CD14-positive monocyte (primary cell): ENCODE measurements at places on chromosomes 2 and 18.

DNA sequence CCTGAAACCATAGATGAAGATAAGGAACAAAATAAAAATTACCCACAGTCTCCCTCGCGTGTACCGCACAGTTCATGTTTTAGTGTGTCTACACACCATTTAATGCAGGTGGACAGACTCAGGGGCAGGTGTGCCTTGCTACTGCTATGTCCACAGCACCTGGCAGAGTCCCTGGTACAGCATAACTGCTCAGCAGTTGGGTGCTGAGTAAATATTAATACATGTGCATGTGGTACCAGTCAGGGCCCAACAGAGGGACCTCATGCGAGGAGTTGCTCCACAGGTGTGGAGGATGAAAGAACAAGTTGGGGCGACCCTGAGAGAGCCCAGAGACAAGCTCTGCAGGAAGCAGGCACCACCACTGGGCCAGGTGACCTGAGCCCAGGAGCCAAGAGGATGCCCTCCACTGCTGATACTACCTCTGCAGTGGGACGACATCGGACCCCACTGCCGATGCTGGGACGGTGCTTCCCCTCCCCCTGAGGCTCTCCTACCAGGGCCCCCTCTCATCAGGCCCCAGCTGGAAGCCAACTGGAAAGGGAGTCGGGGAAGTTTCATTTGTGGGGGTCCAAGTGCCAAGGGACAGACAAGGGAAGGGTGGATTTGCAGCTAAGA is 100.8 kb downstream of the NEDD4L start:
- DNase-seq = no peak

DNA sequence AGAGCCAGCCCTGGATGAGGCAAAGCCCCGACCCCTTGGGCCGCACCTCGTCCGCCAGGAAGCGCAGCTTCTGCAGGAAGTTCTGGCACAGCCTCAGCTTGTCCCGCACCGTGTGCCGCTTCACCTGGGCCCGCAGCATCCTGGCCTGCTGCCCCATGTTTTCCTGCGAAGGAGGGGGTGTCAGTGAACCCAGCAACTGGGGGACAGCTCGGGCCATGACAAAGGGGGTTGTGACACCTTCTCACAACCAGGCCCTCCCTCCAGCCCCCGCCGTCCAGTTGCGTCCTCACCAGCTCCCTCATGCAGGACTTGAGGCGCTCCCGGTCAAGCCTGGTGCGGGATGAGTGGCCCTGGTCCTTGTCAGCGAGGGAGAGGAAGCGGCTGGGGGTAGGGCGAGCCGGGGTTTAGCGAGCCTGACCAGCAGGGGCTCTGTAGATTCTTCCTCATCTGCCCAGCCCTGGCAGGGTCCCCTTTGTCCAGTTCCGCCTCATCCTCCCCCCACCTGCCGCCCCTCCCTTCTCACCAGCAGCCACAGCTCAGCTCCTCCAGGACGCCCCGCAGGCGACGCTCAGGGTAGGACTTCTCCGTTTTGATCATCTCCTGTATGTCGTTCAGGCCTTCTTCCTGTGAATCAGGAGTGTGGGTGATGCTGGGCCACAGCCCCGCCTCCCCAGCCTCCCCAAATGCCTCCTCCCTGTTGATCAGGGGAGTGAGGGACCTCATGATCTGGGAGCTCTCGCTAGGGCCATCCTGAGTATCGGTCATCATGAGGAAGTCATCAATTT is 606 bp downstream of the OTOF start:
- no peak for DNase-seq

GRCh38 chr2:241376808-241377207 is 20.7 kb downstream of the FARP2 start:
- DNase-seq = no peak

- no peak for DNase-seq
Observed at GRCh38 chr2:63780518-63781155, 61.1 kb upstream of the UGP2 start.

DNA sequence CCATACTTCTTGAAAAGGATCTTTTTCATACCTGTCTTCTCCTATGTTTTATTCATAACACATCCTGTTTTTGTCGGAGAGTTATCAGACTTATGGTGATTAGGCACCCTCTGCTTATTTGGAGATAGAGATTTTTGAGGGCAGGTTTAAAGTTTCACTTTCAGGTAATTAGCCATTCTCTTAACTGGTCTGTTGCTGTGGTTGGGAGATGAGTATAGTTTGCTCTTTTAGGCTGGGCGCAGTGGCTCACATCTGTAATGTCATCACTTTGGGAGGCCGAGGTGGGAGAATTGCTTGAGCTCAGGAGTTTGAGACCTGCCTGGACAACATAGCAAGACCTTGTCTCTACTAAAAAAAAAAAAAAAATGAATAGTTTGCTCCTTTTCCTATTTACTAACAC is 25.3 kb downstream of the SFTPB start:
- no peak for DNase-seq

DNA sequence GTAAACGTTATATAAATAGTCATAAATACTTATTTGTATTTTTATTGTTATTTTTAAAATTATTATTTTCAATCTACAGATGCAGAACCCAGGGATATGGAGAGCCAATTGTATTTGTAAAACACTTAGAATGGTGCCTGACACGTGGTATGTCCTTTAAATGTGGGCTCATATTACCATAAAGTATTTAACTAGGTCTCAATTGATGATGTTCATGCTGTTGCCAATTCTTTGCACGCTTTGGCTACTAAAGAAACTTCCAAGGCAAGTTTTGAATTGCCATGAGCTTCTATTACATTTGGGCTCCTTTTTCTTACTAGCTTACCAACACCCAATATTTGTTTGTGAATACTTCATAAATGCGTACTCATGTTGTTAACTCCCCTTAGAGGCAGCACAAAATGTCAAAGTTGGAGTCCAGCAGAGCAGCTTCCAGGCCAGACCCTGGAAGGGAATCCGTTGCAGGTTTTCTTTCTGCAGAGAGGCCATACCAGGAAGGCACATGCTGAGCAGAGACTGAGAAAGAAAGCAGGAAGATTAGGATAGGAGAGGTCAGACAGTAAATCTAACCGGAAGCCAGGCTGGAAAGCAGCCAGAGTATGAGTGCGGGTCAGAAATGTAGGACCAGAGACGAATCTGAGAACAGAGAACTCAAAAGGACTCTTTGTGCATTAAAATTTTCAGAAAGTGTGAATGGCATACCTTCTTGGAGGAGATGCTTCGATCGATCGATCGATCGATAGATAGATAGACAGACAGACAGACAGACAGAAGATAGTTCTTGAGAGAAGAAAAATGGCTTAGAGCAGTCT is 4.2 kb upstream of the NOSTRIN start:
- no peak for DNase-seq

GRCh38 chr2:102677244-102678215 is 58.2 kb downstream of the SLC9A2 start:
- DNase-seq = no peak

DNA sequence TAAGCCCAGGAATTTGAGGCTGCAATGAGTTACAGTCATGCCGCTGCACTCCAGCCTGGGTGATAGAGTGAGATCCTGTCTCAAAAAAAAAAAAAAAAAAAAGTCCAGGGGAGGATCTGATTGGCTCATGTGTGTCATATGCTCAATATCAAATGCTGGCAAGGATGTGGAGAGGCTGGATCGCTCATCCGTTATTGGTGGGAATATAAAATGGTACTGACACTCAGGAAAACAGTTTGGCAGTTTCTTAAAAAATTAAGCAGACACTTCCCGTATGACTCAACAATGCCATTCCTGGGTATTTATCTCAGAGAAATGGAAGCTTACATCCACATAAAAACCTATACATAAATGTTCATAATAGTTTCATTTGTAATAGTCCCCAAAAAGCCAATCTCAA is 68.9 kb downstream of the MEX3C start:
- DNase-seq = no peak

- DNase-seq = no peak
Observed at GRCh38 chr18:27004056-27004829, 138.7 kb upstream of the AQP4 start.

- DNase-seq = no peak
Observed at GRCh38 chr2:163467251-163467630, 268.6 kb downstream of the FIGN start.

DNA sequence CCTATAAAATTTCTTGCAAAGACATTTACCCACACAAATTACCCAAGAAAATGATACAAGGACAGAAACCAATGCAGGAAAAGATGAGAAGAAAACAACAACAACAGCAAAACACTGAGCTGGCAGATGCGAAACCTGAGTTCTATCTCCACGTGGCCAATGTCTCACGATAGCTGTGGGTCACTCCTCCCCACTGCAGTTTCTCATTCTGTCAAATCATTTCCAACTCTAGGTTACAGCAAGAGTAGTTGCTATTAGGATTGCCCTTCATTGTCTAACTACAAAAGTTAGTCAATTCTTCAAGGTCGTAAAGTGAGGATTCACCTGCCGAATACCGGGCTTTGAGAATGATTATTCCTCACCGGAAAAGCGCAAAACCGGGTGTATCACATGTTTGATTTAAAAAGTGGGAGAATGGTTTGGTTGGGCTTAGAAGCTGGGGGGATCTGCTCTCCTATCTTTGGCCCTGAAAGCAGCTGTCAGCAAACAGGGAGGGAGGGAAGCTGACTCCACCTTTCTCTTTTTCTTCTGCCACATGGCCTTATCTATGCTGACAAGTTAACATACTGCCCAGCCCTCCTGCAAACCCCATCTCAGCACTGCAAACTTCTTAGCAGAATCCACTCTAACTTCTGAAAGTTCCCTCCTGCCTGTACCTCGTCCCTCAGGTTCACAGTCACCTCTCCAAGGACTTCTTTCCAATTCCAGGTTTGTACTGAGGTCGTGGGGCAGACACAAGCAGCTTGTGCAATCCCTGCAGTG is 473.0 kb downstream of the SOX11 start:
- no peak for DNase-seq

- DNase-seq = peak; percentile 59
Observed at GRCh38 chr2:237731663-237732062, 66.9 kb upstream of the RBM44 start.

GRCh38 chr2:172100080-172100934 is 2.4 kb downstream of the DLX2 start:
- no peak for DNase-seq

GRCh38 chr2:146227152-146228019 is 1617.4 kb upstream of the ACVR2A start:
- DNase-seq = no peak

- DNase-seq = no peak
Observed at GRCh38 chr2:1727101-1727771, 17.1 kb downstream of the PXDN start.

DNA sequence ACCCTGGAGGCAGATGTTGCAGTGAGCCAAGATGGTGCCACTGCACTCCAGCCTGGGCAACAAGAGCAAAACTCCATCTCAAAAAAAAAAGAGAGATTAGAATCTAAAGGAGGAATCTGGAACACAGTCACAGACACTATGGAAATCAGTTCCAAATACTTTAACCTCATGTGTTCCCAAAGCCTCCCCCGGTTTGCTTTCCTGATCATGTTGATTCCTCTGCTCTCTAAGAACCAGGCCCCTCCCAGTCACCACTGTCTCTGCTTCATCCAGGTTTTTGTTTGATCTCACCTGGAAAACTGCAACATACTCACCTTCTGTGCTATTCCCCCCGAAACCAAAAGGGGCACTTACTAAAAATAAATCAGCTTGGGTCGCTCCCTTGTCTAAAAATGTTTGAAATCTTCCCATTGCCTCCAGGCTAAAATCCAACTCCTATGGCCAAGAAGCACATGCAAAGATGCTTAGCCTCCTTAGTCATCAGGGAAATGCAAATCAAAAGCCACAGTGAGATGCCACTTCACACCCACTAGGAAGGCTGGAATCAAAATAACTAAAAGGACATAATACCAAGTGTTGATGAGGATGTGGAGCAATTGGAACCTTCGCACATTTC is 6.2 kb upstream of the NEU2 start:
- no peak for DNase-seq
